ENCODE measurements at places on chromosomes 7 and 10.

- DNase-seq = no peak
These were observed 105.9 kb upstream of the ZNF716 start for GRCh38 chr7:57343901-57344622.

- DNase-seq = peak; percentile 1
These were observed 151.8 kb upstream of the YAE1 start for GRCh38 chr7:39414224-39415035.

DNA sequence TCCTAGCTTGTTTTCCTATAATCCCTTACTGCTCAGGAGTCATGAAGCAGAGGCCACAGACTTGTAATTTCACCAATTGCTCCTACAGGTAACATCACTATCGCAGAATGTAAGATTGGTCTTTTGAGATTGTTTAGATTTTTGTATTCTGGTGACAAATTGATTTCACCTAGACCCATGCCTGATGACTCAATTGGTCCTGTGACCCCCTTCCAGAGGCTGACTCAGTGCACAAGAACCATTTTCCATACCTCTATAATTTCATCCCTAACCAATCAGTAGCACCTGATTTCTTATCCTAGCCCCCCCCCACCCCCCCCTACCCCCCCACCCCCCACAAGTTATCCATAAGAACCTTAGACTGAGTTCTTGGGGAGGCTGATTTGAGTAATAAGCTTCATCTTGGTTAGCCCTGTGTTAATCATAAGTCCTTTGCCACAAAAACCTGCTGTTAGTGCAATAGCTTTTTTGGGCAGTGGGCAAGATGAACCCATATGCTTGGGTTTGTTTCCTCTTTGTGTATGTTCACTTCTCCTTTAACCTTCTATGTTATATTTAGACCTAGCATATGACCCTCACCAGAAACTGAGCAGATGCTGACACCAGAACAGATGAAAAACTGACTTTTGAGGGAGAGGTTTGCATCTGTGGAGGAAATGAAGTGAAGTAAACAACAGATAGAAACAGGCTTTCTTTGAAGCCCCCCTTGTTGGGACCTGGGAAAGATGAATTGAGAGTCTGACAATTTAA, 187.1 kb downstream of the KIF20B start:
- DNase-seq = no peak

DNA sequence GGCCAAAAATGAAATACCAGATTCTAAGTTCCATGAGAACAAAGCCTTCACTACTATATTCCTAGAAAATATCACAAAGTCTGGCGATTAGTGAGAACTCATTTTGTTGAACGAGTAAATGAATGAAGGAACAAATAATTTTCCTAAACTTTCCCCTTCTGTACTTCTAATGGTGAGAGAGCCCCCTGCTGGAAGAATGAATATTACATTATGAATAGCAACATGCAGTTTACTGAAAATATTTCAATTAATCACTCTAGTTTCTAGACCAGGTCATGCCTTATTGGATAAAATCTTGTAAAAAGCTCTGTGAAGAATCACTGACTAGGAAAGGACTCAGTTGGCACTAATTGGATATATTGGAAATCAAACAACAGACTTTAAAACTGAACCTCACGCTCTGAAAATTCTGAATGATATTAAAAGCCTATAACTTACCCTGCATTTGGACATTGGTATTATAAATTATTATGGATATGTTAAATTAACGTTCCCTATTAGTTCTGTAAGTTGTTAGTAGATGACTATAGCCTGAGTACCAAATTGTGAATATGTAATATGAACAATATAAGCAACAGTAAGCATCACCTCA, 32.4 kb upstream of the MTPN start:
- DNase-seq = peak; percentile 15

- no peak for DNase-seq
These were observed 2.4 kb upstream of the HOXA10 start for GRCh38 chr7:27176524-27176845.

DNA sequence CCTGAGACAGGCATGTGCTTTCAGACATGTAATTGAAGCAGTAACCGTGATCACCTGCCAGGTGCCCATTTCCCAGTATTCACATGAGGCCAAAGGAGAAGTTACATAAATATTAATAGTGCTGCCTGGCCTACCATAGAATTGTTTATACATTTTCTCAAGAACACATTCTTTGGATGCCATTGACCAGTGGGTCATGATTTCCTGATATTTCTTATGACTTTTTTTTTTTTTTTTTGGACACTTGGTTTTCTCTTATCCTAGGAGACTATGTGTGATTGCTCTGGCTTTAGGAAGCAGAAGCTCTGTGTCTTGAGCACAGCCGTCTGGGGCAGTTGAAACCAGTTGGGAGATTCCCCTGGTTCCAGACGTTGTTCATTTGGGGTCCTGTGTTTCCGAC, 143.9 kb upstream of the NPS start:
- no peak for DNase-seq

DNA sequence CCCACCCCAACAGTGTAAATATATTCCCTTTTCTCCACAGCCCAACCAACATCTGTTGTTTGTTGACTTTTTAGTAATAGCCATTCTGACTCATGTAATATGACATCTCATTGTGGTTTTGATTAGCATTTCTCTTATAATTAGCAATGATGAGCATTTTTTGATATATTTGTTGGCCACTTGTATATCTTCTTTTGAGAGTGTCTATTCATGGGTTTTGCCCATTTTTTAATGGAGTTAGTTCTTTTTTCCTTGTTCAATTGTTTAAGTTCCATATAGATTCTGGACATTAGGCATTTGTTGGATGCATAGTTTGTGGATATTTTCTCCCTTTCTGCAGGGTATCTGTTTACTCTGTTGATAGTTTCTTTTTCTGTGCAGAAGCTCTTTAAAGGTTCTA, 340.1 kb downstream of the NXPH1 start:
- DNase-seq = no peak

GRCh38 chr7:27094304-27095049, 1.3 kb downstream of the HOXA1 start:
- DNase-seq = no peak

DNA sequence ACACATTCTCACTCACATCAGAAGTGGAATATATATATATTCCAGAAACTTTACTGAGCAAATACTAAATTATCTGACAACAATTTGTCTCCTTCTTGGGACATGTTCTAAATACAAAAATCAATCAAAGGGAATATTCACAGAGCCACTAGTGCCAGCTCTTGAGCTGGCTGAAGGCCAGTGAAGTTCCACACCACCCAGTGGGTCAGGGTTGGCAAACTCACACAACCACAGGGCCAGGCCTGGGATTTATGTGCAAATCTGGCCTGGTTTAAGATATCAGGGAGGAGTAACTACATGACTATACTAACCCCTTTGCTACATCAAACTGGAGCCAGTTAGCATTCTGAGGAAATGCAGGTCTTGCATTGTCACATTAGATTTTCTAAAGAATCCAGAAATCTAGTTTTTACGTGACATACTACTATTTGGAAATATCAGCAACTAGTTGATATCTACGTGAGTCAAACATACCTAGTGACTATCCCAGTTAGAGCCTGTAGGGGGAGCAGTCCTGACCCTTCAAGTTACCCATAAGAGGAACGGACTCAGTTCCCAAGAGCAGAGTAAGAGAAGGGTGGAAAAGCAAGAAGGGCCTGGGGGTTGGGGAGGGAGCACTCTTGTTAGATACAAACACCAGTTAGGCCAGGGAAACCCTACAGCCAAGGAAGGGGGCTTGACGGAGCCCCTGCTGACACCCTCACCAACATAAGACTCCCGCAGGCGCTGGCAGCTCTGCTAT, 600.4 kb downstream of the KCNMA1 start:
- DNase-seq = no peak

DNA sequence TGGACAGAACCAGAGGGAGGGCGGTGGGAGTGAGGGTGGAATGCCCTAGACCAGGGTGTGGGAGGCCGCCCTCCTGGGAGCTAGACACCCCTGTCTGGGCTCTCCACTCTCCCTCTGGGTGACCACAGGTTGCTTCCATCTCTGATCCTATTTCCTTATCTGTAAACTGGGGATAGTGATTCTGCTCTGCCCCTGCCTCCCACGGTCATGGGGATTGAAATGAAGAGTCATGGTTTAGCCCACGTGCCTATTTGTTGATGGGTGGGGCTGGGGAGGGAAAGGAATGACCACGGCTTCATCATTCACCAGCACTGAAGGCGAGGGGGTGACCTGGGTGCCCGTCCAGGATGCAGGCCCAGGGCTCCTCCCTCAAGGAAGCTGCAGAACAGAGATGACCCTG, 49.3 kb upstream of the PCBD1 start:
- DNase-seq = no peak

GRCh38 chr10:5829267-5829666, 16.0 kb upstream of the GDI2 start:
- no peak for DNase-seq

DNA sequence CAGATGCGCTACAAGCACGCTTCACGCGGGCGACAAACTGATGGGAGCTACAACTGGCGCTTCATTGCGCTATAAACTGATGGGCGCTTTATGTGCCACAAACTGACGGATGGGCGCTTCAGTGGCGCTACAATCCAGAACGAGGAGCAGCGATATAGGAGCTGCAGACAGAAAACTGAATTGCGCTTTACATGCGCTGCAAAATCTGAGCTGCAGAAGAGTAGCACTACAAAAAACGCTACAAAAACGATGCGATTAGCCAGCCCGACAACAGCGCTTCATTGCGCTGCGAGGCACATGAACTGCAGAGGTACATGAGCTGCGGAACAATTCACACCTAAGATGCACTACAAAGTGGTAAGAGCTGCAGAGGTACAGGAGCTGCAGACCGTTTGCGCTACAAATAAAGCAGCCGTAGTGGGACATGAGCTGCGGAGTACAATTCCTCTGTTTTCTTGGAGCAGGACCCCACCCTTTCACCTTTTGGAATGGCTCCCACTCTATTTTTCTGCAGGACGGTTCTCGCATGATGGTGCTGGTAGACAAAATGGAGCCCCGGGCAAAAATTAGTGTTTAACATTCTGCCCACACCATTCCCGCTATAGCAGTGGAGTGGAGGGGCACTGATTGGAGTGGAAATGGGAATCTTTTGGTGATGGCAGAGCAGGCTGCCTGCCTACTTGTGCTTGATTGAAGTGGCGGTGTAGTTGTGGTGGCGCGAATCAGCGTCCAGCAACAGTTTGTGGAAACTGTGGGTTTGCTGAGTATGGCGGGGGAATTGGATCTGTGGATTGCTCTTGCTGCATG, 1.2 kb upstream of the SGCE start:
- DNase-seq = peak; percentile 2

DNA sequence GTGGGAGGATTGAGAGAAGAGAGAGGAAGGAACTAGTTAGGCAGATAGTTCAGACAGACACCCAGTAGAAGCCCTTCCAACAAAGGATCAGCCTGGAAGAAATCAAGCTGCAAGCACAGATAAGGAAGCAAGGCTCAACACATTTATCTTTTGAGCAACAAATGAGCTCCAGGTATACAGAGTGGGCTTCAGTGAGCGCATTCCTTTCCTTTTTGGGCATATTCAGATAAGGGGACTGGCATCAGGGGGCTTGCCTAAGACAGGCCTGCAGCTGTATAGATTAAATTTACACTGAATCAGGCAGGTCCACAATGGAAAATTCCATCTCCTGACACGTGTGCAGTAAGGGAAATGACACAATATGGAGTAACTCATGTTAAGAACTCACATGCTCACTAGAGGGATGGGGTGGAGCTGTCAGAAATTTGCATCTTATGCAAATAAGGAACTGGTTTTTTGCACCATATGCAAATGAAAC, 147.2 kb downstream of the AKR1D1 start:
- no peak for DNase-seq

DNA sequence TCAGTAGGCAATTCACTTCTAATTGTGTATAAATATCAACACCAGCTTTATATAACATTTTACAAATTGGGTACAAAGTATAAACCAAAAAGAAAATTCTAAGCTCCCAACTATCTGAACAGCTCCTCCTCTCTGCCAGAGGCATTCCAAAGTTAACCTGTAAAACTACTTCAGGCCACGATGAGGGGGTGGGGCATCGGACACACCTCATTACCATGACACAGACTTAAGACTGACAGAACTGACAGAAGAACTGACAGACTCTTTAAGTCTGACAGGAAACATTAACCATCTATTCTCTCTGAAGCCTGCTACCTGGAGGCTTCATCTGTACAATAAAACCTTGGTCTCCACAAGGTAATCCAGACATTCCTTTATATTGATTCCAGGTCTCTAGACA, 12.3 kb downstream of the ESYT2 start:
- no peak for DNase-seq

- DNase-seq = no peak
These were observed 473.8 kb downstream of the KCNMA1 start for GRCh38 chr10:77163670-77164348.

GRCh38 chr10:114821293-114821914, at the start of gene FHIP2A:
Gene FHIP2A (plus strand): TSS chr10:114821780. CDS start chr10:114822079, 299 bp downstream.
- peak; percentile 73 for DNase-seq

- DNase-seq = no peak
These were observed 22.6 kb downstream of the CYP2C18 start for GRCh38 chr10:94706089-94706488.

DNA sequence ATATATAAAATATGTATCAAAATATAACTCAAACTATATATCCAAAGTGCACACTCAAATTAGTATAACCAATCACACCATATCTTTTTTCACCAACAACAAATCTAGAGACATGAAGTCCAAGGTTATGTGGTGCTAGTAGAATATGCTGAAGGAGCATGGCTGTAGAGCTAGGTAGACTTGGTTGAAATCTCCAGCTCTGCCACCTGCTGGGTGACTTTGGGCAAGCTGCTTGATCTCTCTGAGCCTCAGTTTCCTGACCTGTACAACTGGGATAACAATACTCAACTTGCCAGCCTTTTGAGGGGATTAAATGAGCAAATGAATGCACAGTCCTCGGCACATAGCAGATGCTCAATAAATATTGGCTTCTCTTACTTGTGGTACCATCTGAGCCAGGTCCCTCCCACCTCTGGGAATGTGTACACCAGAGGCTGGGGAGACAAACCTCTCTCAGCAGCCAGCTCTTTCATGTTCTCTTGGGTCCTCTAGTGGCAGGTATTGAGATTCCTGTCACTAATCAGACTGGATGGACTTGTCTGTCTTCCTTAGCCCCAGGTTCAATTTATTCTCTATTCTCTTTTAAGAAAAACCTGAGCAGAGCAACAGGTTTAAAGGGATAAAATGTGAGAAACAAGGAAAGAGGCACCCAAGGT, 94.3 kb upstream of the PDE1C start:
- no peak for DNase-seq

DNA sequence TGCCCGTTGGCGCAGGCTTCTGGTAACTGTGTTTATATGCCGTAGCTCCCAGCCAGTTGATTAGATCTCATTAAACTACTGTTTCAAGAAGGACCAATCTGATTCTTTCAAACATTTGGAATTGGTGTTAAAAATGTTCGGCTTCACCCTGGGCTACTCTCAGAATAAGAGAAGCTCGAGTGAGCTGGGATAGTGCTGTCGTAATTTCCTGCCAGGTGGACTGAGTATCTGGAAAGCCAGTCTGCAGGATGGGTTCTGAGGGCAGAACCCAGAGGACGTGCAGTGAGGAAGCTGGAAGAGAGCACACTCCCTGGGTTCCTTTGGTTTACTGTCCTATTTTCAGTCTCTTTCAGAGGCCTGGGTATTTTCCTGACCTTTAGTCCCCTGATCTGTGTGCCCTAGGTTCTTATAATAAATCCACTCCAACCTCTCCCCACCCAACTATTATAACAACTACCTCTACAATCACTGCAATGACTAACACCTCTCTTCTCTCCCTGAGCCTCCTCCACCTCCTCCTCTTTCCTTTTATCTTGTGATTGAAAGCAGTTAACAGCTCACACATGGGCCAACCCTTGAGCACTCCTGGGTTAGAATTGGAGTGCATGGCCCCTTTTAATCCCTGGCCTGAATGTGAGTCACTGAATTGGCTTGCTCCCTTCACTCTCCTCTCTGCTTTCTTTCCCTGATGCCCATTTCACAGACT, 63.0 kb downstream of the AOAH start:
- no peak for DNase-seq

Data from stimulated activated CD4-positive, alpha-beta T cell treated with anti-CD3 and anti-CD28 coated beads, Interleukin-1b, Interleukin-23, amount 100 ng/mL, for 4 hours (primary cell).